ENCODE measurements at places on chromosomes 4 and X.

DNA sequence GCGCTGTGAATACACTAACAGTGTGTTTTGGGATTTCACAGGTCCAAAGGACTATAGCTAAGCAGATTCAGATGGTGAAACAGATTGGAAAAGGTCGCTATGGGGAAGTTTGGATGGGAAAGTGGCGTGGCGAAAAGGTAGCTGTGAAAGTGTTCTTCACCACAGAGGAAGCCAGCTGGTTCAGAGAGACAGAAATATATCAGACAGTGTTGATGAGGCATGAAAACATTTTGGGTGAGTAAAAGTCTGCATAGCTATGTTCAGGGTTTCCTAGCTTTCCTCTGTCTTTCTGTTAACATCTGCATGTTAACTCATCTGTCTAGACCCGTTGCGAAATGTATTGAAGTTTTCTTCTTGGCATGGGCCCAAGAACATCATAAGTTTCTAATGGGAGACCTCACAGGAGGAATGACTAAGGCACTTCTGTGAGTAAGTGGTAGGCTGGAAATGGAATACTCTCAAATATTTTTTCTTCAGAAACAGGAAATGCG is 372.1 kb downstream of the BMPR1B start:
- no peak for DNase-seq

DNA sequence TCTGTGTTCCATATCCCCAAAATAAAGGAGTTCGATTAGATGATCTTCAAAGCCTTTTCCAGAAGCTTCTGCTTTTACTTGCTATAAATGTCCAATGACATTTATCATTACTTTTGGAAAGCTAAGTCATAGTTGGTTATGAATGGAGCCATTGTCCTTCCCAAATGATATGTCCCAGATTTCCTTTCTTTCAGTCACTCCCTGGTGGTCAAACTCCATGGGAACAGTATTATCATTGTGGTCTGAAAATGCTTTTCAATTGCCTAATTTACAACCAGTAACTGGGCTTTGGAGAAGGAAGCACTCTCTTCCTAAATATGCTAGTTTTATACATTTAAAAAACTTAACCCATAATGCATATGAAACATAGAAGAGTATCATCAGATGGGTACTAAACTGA is 571.5 kb upstream of the AMOT start:
- DNase-seq = no peak

GRCh38 chrX:86383681-86384540 is 235.7 kb downstream of the DACH2 start:
- no peak for DNase-seq

GRCh38 chr4:73007526-73008100 is 61.9 kb downstream of the COX18 start:
- no peak for DNase-seq

DNA sequence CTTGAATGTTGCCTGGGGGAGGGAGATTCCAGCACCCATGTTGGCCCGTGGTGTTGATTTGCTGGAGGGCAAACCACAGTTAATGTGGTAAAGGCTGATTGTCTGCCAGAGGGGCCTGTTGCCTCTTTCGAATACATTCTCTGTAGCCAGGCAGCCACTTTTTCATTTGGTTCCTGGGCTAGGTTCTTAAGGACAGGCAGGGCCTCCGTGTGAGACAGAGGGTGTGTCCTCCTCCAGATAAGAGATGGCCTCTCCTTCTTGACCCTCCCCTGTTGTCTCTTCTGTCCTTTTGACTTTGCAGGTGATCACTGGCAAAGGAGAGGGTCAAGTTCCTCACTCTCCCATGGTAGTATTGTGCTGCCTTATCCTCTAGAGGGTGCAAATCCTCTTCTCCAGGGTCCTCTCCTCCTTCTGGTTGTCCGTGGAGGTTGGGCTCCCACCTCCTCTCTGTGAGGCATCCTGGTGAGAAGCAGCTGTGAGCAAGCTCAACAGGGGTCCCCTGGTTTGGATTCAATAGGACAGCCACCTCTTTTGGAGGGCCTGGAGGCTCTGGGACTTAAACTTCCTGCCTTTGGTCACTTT is 44.9 kb downstream of the ZNF182 start:
- DNase-seq = no peak

DNA sequence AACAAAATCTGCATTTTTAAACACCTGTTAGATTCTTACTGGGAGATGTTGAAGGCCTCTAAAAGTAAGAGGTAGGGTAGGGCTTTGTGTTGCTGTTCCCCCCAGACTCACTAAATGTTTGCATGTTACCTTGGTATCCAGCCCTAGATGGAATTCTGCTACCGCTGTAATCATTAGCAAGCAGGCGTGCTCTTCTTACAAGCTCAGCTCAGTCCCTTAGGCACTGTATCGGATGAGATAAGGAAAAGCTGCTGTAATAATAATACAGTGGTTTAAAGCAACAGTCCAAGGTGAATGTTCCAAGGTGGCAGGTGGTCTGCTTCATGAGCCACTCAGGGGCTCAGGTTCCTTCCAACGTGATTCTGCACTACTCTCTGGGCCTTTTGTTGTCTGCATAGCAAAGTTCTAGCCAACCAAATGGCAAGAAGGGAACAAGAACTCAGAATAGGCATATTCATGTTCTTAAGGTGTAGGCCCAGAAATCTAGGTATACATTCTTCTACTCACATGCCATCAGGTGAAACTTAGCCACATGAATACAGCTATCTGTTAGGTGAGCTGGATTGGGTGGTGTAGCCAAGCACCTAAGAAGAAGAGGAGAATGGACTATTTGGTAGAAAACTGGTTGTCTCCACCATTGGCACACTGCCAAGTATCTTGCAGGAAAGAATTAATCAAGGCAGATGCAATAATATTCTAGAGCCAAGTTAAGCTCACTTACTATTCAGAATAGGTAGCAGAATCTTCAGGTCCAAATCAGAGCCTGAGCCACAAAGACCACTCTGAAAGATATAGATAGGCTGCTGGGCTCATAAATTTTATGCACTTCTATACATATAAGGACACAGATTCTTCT is 46.0 kb downstream of the COQ2 start:
- no peak for DNase-seq

DNA sequence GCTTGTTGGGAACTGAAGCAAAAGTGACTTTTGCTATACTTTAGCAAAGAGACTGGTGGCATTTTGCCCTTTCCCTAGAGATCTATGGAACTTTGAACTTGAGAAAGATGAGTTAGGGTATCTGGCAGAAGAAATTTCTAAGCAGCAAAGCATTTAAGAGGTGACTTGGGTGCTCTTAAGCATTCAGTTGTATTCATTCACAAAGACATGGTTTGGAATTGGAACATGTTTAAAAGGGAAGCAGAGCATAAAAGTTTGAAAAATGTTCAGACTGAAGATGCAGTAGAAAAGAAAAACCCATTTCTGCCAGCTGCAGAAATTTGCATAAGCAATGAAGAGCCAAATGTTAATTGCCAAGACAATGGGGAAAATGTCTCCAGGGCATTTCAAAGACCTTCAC is 21.6 kb downstream of the AIMP1 start:
- DNase-seq = no peak

- DNase-seq = no peak
Observed at GRCh38 chr4:133995243-133995960, 206.2 kb downstream of the PABPC4L start.

DNA sequence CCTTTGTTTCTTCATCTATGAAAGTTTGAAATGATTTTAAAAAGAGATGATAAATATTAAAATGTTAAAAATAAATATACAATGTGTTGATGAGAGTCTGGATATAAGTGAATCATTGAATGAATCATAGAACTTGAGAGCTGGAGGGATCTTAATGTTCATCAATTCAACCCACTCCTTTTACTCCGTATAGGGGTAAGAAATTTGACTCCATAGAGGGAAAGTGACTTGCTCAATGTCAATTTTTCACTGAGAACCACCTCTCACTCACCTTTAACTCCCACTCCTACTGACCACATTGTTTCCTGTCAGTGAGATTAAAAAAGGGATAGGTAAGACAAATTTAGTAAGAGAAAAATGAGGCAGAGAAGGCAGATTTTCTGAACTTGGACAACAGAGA is 557.2 kb upstream of the GRIA3 start:
- DNase-seq = no peak

DNA sequence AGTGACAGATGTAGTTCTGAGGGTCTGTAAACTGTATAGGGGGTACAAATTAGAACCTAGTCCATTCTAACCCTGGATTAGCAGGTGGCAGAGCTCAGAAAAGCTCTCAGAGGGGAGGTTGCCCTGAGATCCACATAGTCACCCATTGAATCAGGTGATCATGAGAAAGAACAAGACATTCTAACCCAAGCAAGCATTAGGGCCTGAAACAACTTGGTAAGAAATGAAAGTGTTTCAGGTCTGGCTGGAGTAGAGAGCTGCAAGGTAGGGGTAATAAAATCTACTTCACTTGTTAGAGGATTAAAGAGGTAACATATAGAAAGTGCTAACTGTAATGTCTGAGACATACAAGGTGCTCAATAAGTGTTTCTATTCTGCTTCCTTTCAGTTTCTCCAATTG is 8.8 kb upstream of the BMP2K start:
- no peak for DNase-seq

DNA sequence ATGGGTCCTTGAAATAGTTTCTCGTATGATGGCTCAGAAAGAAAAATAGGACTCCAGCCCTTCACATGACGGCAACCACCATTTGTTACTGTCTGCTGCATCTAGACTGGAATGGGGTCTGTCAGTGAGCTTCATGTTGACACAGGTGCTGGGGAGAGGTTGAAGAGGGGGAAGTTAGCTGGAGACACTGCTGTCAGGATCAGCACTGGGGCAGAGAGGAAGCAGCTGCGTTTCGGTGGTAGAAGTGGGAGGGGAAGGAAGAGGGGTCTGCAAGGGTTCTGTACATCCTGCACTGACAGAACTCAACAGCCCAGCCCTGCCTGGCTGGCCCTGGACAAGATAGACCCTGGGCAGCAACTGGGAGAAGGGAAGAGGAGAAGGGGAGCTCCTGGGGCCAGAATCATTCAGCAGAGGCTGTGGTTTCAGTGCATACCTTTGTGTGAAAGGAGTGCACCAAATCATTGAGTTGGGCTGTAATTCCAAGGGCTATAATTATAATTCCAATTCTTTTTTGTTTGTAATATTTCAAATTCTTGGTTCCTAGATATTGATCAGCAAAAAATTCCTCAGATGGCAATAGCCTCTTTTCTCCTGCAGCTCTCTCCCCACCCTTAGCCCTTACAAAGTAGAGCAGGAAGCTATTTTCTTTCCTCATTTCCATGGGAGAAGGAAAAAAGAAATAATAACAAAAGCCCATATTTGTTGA is 119.4 kb upstream of the C1GALT1C1 start:
- DNase-seq = no peak

DNA sequence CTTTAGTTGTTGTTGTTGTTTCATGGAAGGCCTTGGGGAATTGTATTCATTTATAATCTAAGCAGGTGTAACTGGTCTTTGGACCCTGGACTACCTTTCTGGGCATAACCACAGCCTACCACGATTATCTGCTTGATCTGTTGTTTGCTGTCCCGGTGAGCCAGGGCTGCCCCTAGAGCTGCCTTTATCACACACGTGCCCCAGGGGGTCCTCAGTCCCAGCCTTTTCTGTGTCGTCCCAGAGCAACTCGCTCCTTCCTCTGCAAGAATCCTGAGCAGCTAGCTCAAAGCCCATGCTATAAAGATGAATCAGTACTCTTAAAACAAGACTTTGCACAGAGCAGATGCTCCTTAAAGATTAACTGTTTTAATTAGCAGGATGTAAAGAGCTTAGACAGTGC is 273.2 kb downstream of the EVC2 start:
- no peak for DNase-seq

- DNase-seq = no peak
Observed at GRCh38 chr4:70544279-70544868, 26.0 kb downstream of the AMTN start.

- DNase-seq = no peak
Observed at GRCh38 chr4:74968456-74969164, 35.7 kb downstream of the PARM1 start.

GRCh38 chrX:78517124-78517523 is 142.0 kb downstream of the RTL3 start:
- peak; percentile 41 for DNase-seq

DNA sequence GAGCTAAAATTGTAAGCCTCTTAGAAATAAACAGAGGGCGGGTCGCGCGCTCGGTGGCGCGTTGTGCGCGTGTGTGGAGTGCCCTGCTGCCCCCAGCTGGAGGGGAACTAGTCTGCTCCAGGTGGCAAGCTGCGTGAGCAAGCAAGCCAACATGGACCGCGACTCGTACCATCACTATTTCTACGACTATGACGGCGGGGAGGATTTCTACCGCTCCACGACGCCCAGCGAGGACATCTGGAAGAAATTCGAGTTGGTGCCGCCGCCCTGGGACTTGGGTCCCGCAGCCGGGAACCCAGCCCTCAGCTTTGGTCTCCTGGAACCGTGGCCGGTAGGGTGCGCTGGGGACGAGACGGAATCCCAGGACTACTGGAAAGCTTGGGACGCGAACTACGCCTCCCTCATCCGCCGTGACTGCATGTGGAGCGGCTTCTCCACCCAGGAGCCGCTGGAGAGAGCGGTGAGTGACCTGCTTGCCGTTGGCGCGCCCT is 66.1 kb downstream of the DNAAF6 start:
- no peak for DNase-seq

DNA sequence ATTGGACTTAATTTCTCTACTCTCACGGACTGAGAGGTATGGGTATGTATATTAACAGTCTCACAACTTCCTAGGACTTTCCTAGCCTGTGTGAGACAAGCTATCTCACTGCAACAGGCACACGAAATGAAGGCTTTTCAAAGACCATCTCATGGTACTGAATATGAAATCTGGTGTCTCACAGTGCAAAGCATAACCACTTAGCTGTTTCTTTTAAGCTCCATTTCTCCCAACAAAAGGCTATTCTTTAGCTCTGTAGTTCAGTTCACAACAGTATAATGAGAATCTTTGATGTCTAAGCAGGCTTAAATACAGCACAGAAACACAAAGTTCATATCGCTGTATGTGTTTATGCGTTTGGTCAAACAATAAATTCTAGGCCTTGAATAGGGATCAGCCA is 116.2 kb upstream of the PCDH18 start:
- DNase-seq = no peak

DNA sequence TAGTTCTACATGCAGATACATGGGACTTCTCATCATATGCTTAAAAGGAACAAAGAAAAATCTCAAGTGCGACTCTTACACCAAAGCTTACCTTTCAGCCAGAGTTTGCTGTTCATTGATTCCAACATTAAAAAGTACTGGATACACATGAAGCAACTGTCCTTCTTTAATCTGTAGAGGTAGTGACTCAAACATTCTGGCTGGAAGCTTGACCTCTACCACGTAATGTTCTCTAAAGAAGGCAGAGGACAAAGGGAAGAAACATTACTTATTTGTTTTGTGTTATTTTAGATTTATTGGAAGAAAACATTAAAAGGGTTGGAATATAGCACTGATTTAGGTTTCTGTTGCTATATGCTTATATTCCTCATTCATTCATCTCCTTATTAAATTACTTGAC is 476.1 kb downstream of the IL15 start:
- no peak for DNase-seq

DNA sequence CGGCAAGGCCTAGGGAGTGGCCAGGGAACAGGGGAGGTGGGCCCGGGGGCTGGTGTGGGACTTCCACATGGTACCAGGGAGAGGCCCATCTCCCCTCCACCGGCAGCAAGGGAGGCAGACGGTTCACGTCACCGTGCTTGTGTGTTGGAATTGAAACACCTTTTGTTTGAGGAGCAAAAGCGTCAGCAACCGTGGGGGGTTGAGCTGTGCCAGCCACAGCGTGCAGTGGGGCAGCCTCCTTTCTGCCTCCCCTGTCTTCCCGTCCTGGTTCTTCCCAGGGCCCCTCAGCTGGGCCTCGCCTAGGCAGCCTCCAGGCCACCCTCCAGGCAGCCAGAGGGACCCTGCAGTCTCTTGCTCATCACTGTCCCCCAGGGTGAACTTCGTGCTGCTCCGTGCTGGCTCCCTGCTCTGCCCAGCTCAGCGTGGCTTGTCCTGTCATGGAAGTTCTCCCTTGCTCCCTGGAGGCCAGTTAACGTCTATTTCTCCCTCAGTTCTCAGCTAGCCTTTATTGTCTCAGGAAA is 32.1 kb upstream of the HGFAC start:
- DNase-seq = no peak
